Epithelial cell of prostate (primary cell): ENCODE measurements at places on chromosomes 2 and 18.

GRCh38 chr2:219595256-219595655, 2.4 kb upstream of the STK11IP start:
- no peak for DNase-seq

- no peak for DNase-seq
Measured at GRCh38 chr2:64296140-64296480, 151.9 kb upstream of the PELI1 start.

- DNase-seq: no peak
Measured at GRCh38 chr2:43356774-43357173, 130.4 kb upstream of the ZFP36L2 start.

DNA sequence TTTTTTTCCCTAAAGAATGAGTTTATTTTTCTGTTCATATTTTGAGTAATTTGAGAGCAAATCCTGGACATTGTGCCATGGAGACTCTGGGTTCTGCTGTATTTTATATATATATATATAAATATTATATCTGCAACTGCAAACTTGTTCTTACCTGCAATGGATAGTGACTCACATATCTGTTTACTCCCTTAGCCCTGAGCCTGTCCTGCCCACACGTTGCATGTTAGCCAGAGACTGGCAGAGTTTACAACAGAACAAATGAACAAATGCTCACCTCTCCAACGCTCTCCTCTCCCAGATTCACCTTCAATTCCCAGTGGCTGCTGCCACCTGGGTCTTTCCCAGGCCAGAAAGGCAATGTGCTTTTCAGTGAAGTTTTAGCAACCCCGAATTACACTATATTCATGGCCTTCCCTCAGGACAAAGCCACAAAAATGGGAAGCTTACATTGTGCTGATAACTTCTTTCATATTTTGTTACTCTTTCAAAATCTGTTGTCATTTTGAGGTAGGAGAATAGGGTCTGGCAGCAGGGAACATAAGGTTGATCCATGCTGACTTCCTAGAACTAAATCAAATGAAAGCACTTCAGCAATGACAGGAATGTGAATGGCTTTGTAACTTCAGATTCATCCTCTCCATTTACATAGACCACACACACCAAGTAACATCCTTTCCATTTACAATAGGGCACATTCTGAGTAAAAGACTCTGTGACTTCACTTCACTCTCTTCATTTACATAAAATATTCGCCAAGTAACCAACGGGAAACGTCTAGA, 105.4 kb upstream of the FAM110C start:
- DNase-seq: peak; percentile 52

- DNase-seq: no peak
Measured at GRCh38 chr18:66138642-66139041, 387.8 kb downstream of the CDH7 start.

- no peak for DNase-seq
Measured at GRCh38 chr2:46978723-46979122, 63.1 kb upstream of the MCFD2 start.

DNA sequence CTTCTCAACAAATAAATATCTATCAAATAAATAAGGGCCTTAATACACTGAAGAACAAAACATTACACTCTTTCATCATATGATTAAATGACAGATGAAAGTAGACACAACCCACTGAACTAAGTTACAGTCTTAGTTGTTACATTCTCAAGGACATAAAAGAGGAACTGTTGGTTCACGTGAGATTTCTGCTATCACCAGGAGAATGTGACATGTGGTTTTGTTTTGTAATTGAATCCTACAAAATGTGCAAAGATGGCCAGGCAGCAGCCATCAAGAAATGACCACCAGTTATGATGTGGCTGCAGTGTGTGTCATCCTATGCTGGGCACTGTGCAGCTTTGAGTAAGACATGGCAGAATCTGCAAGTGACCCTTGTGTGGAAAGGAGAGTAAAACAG, 310.6 kb upstream of the PIK3C3 start:
- no peak for DNase-seq
